Choroid plexus epithelial cell (primary cell): ENCODE measurements at places on chromosomes 7 and 10.

DNA sequence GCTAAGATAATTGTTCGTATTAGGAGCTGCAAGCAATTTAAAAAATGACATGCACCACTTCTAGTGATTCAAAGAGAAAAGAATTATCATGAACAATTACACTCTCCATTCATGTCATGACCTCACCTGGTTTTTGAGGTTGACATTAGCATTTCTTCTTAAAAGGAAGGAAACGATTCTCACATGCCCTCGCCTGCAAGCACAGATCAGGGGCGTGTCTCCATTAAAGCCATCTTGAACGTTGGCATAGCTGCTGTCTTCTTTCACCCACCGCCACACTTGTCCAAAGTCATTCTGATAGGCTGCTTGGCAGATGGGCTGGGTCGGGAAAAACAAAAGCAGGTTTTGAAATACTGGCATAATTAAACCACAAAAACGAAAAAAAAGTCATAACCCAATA is 19.9 kb downstream of the ANKRD22 start:
- no peak for DNase-seq

DNA sequence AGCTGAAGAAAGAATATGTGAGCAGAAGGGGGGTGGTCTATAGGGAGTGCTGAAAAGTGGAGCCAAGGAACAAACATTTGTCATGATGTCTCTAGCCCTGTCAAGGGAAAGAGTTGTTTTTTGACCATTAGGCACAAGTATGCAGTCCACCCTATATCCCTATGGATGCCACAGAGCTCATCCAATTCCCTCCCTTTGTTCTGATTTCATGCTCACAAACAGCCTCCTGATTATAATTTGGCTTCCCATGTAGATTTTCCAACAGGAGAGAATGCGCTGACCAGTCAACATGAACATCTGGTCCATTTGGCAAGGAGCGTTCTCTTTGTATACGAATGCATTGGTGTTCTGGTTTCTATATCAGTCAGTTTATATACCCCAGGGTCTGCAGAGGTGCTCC is 12.1 kb upstream of the CEP41 start:
- DNase-seq = no peak

DNA sequence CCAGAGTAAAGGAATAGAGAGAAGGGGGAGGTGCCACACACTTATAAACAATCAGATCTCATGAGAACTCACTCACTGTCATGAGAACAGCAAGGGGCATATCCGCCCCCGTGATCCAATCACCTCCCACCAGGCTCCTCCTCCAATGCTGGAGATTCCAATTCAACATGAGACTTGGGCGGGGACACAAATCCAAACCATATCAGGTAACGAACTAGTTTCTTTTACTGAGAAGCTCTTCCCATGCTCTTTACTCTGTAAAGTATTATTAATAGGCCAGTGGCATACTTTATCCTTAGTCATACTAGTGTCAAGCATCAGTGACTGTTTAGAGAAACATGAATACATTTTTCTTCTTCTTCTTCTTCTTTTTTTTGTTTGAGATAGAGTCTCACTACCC is 39.4 kb upstream of the ZNF488 start:
- DNase-seq = no peak

GRCh38 chr10:19611775-19612174 is 204.5 kb upstream of the PLXDC2 start:
- DNase-seq = no peak

DNA sequence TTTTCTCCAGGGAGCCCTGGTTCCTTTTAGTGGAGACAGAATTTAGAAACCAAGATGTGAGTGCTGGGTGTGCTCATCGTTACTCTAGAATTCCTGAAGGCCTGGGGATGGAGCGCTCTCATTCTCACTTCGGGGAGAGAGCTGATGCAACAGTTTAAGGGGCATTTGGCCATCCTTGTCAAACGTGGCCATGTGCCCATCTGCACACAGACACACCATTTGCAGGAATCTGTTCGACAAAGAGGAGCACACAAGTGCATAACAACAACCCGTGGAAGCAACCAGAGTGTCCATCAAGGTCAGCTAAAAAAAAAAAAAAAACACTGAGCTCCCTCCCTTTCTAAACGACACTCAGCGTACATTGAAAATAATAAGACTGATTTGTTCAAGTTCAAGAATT is 23.0 kb upstream of the RET start:
- no peak for DNase-seq

DNA sequence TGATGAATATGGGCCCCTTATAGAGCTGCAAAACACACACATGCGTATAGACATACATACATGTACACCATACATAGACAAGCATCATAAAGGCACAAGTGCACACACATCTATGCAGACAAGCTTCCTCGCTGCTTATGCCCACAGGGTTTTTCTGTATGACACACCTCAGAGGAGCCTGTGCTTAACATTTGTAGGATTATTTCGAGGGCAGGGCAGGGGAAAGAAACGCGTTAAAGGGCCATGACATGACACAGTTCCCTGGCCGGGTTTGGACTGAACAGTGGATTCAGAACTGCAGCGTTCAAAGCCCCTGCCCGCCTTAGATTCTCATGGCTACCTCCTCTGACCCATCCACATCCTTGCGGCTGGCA is 44.8 kb downstream of the CHST3 start:
- DNase-seq = no peak

GRCh38 chr10:80465451-80465835 is 11.3 kb downstream of the TSPAN14 start:
- no peak for DNase-seq

DNA sequence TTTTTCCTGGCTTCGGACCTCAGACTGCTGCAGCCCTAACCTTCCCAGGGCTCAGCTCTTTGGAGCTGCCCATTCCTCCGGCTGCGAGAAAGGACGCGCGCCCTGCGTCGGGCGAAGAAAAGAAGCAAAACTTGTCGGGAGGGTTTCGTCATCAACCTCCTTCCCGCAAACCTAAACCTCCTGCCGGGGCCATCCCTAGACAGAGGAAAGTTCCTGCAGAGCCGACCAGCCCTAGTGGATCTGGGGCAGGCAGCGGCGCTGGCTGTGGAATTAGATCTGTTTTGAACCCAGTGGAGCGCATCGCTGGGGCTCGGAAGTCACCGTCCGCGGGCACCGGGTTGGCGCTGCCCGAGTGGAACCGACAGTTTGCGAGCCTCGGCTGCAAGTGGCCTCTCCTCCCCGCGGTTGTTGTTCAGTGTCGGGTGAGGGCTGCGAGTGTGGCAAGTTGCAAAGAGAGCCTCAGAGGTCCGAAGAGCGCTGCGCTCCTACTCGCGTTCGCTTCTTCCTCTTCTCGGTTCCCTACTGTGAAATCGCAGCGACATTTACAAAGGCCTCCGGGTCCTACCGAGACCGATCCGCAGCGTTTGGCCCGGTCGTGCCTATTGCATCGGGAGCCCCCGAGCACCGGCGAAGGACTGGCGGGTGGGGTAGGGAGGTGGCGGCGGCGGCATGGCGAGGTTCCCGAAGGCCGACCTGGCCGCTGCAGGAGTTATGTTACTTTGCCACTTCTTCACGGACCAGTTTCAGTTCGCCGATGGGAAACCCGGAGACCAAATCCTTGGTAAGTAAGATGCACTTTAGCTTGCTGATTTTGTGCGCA is at the start of gene PLXDC2:
PLXDC2 (plus strand) TSS at position 22 of the 820 bp plus-strand sequence.
- peak; percentile 73 for DNase-seq

DNA sequence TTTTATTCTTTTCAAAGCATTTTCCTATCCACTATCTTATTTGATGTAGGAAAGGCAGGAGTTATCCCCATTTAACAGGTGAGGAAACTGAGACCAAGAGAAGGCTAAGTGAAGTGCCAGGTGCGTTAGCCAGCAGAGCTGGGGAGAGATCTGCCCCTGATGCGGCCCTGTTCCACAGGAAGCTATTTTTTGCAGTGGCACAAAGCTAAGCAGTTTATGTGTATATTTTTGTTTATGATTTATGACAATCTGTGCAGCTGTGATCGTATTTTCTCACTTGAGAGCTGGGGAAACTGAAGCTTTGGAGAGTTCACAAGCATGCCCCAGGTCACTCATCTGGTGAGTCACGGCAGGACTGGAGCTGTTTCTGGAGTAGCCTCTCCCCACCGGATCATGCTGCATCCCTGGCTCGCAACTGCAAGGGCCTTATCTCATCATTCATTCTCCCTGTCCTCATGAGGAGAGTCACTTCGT is 38.8 kb downstream of the SLC29A3 start:
- peak; percentile 44 for DNase-seq

DNA sequence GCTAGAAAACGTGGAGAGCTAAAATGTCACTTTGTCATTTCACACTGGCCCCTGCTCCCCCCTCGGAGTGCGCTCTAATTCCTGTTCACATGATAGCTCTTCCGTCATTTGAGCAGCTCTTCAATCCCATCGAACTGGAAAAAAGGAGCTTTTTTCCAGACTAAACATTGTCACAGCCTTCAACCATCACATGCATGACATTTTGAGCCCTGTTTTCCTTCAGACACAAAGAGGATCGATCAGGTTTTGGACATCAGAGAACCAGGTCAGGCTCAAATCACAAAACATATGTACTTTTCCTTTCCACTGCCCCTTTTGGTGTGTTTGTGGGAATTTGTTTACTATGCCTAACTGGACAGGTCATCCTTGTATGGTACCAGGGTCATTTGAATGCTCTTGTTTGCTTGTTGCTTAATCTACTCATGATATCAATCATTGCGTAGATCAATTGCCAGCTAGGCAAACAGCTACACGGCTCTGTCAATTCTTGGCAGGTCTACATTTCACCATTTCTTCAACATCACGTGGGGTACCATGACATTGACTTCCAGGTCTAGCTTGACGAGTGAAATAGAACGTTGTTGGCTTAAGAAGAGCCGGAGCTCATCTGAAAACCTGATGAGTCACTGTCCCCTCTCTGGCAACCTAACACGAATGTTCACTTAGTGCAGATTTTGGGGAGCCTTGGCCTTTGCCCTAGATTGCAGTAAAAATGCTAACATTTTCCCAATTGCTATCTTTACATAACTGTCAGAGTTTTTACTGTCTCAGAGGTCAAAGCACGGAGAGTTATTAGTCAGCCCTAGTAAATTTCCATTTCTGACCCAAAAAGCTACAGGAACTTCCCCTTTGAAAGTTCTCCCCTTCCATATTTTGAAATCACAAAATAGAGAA is 87.3 kb downstream of the LYZL2 start:
- DNase-seq = peak; percentile 63

- DNase-seq = peak; percentile 61
Observed at GRCh38 chr7:95794917-95795515, 22.7 kb downstream of the DYNC1I1 start.
